ENCODE measurements at places on chromosomes 13 and 19.

DNA sequence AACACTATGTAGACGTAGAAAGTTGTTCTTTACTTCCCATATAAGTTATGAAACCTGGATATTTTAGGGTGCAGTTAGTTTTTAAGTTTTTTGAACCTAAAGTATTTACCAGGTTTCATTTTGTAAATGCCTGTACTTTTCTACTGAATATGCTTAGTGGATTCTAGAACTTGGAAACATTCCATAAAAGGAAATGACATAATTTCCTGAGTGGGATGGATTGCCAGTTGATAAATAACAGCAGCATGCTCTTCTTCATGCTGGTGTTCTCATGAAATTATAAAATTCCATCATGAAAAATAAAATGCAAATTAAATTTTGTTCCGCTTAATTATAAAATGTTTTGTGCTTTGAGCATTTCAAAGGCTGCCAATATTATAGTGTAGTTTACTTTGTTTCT lies 362.2 kb upstream of the PCDH20 start:
- DNase-seq: no peak

DNA sequence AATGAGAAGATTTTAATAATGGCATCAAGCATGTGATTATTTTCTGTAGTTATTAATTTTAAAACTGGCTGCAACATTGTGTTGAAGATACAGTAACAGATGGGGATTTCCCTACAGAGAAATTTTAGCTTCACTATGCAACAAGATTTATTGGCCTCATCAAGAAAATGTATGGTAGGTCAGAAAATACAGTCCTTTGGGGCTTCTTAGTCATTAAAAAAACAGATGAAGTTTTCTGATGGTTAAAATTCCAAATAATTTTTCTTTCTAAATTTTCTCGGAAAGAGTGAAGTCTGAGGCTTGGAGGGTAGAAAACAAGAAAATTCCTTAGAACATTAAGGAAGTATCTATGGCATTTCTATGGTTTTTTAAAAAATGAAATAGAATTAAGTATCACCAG lies 1790.8 kb upstream of the PCDH20 start:
- DNase-seq: no peak

DNA sequence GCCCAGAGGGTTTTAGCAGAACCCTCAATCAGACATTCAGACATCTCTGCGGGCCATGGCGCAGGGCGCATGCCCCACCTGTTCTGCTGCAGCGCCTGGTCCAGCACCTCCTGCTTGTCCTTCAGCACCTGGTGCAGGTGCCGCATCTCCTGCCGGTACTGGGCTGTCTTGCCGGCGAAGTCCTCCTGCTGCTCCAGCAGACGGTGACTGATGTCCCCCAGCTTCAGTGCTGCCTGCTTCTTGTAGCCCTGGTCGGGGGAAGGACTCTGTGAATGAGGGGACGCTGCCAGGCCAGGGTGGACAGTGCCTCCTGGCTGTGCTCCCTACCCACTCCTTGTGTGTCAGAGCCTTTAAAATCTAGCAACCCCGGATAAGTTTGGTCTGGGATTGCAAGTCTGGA lies 12.2 kb upstream of the SLC7A9 start:
- DNase-seq: no peak

- DNase-seq: no peak
These were observed 215.1 kb downstream of the PCDH17 start for GRCh38 chr13:57846600-57847173.

GRCh38 chr13:50676602-50677001 lies 166.9 kb downstream of the DLEU7 start:
- DNase-seq: peak; percentile 27

DNA sequence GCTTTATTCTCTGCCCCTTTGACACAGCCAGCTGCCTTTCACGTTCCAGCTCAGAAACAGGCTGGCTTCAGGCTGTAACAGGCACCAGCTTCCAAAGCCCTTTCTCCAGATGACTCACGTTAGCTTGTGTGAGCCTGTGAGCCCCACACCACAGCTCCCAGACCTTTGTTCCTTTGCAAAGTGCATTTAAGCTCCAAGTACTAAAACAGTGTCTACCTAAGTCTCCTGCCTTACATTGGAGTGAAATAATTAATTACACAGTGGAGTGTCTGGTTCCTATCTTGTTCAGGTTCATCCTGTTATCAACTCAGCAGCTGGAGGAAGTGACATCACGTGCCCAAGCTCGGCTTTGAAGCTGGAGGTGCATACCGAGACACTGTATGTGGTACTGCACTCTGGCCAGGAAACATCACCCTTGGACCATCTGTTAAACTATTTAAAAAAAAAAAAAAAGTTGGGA lies 475.8 kb downstream of the FOXO1 start:
- DNase-seq: peak; percentile 8

- DNase-seq: no peak
These were observed 32.7 kb downstream of the ALG5 start for GRCh38 chr13:36966404-36966803.

- no peak for DNase-seq
These were observed 50.0 kb upstream of the WDFY2 start for GRCh38 chr13:51534041-51534817.

GRCh38 chr13:25001476-25002206 lies 94.3 kb upstream of the PABPC3 start:
- no peak for DNase-seq

- DNase-seq: no peak
These were observed 34.6 kb downstream of the MYH14 start for GRCh38 chr19:50238043-50238442.

GRCh38 chr19:27955485-27956480 lies 1257.2 kb downstream of the UQCRFS1 start:
- no peak for DNase-seq

- no peak for DNase-seq
These were observed 29.0 kb downstream of the CCDC8 start for GRCh38 chr19:46384396-46384795.

- DNase-seq: no peak
These were observed 121.5 kb downstream of the FGF14 start for GRCh38 chr13:102280366-102280765.
